NCI-H748 treated with DMSO at 0.1 percent for 48 hours (cell line): ENCODE measurements at places on chromosomes 2 and 18.
A peak's percentile ranks its signal among the peaks of the same experiment; 100 is the strongest.

DNA sequence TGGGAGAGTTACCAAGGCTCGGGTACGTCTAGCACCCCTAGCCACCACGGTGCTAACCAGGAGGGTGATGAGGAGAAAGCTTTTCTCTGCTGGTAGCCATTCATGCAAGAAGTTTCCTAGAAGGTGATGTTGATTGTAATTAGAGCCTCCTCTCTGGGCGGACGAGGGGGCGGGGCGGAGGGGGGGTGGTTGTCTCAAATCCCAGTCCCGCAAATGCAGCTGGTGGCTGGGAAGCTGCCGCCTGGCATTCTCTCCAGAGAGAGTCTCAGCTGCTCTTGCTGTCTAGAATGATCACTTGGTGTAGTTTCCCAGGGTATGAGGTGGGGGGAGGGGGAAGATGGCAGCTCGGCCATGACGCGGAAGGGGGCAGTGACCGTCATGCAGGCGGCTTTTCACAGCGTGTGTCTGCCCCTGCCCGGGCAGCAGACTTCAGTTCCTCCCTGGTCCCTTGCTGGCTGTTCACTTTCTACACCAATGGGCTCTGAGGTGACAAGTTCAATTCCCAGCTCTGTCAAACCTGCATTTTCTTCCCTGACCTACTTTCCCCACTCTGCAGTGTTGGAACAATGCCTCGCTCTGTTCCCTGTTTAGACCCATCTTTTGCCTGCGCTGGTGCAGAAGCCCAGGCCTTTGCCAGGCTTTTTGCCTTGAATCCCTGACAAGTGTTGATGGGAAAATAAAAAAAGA lies 61.5 kb upstream of the KLF7 start:
- no peak for DNase-seq

- no peak for DNase-seq
These were observed 67.5 kb upstream of the BZW1 start for GRCh38 chr2:200744201-200744602.

DNA sequence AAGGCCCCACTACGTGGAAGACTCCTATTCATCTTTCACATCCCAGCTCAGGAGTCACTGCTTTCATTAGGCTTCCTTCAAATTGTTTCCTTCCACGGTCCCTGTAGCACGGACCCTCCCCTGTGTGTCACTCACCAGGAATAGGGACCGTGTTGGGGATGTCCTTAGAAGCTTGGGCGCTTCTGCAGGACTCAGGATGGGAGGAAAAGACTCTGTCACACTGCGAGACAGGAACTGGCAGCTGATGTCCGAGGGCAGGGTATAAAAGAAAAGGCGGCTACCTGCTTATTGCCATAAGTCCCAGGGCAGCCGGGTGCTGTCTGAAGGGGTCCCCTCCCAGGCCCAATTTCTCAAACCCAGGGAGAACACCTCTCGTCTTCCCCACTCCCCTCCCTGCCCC lies 79.1 kb downstream of the BCL2L11 start:
- DNase-seq, result no peak

DNA sequence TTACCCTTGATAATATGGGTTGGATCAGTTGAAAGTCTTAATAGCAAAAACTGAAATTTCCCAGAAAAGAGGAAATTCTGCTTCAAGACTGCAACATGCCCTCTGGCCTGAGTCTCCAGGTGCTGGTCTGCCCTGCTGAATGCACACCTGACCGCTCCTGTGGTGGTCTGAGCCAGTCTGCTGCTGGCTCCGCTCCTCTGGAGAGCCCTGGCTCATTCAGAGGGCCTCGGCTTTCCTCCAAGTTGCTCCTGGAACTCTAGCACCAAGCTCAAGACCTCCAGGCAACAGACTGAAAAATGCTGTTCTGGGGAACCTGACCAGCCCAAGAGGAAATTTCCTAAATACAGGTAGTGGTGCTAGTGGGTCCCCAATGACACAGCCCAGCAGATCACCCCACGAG lies 64.8 kb downstream of the DIPK1C start:
- DNase-seq, result no peak

DNA sequence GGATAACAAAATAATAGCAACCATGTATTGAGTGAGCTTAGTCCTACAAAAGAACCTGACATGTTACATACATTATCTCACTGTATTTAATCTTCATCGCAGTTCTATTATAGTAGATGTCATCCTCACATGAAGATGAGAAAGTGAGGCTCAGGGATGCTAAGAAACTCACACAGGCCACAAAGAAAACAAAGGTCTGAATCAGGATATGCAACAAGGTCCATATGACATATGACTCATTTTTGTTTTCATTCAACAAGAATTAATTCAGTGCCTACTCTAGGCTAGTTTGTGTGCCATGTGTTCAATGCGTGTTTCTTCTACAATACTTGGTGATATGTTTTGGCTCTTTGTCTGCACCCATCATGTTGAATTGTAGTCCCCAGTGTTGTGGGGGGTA lies 219.7 kb upstream of the EPHA4 start:
- DNase-seq, result no peak

DNA sequence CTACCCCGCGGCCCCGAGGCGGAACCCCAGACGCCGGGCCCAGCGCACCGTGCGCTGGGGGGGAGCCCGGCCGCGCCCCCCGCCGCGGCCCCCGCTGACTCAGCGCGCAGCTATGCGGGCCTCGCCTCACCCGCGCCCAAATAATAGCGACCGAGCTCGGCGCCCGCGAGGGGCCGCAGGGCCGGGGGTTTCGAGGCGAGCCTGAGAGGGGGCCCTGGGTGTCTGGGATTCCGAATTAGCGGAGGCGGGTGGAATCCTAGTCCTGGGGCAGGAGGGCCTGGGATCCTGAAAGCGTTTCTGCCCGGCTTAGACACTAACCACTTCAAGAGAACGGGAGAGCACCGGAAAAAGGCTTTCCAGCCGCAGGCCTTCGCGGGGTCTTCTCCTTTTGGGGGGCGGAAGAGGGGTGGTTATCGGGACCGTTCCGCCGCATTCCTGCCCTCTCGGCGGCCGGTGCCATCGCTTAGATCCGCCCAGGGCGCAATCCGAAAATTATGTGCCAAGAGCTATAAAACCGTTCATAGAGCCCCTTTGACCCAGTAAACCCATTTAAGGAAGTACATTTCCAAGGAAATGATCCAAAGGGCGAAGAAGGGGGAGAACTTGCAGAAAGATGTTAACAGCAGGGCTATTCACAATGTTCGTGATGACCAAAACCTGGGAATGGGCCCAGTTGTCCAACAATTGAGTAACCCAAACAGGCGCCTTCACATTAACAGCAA lies 681 bp upstream of the ROCK2 start:
- no peak for DNase-seq

DNA sequence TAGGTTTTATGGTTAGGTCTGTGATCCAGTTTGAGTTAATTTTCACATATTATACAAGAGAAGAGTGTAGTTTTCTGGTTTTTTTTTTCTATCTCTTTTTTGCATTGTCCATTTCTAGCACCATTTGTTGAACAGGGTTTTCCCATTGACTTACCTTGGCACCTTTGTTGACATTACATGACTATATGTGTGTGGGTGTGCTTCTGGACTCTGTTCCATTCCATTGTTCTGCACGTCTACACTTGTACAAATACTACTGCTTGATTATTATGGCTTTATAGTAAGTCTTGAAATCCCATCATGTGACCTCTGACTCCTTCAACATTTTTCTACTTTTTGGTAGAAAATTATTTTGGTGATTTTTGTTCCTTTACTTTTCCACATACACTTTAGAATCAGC lies 38.7 kb downstream of the UBE2F start:
- DNase-seq, result no peak

DNA sequence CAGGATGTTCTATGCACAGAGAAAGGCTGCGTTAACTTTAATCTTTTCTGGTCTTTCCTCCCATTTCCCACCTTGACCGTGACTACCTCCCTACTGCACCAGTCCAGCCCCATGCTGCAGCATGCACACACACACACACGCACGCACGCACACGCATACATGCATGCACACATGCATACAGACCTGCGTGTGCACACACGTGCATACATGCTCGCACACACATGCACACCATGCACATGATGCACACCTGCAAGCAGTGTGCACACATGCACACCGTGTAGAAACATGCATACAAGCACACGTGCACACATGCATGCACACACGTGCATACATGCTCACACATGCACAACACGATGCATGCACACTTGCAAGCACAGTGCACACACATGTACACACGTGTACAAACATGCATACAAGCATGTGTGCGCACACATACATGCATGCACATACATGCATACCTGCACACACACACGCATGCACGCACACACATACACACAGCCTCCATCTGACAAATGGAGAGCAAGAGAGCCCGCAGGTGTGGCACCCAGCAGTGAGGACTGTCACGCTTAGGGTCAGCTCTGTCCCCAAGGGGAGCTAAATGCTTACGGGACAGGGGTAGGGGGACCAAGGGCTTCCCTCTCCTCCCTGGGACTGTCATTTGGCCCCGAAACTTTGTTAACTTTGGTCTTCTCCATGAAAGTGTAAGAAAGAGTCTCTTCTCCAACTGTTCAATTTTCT lies 18.2 kb downstream of the SNORC start:
- no peak for DNase-seq

DNA sequence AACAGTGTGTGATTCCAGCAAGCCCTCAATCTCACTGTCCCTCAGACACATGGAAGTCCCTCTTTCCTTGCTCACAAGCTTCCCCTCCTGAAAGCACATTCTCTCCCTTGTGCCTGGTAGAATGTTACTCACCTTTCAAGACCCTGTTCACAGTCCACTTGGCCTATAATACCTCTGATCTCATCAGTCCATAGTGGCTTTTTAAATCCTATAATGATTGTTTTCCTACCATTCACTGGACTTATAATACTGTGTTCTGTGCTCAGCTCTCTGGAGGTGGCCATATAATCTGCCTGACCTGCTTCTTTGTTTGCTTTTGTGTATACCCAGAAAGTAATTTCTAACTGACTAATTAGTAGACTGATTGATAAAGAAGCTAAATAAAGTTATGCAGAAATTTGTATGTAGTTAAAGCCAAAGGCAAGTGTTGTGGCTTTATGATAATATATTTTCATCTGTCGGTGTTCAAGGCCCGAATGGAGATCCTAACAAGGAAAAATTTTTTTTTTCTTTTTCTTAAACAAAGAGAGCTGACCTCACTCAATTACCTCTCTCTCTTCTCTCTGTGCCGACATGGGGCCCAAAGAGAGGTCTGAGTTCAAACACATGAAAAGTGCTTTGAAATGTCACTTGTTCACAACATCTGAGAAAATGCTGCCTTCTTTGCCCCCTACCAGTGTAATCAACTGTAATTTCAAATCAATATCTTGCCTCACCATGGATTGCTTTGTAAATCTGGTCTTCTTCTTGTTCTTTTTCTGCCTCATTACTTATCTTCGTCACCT lies 1033.0 kb upstream of the PIK3C3 start:
- peak; percentile 40 for DNase-seq

DNA sequence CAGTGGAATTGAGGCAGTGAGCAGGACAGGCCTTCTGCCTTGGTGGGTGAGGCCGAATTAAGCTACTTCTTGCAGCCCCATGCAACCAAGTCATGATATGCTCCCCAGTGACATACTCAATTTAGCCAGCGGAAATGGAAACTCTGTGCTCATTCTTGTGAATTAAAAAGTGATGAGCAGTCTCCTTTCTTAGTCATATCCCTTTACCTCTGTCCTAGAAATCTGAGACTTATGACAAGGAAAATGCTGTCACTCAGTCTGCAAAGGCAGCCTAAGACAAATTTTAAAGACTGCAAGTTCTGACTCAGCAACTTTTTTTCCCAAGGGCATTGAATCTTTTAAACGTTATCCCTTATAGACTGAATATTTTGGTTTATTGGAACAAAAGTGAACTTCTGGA lies 218.2 kb downstream of the SH3BP4 start:
- DNase-seq, result no peak
